ENCODE measurements at places on chromosomes 1 and 21. TPM values are rescaled to one million over a fixed set of nuclear protein-coding genes. Genes with fewer than 3 reads are reported as not detected.
A peak's percentile ranks its signal among the peaks of the same experiment; 100 is the strongest.

DNA sequence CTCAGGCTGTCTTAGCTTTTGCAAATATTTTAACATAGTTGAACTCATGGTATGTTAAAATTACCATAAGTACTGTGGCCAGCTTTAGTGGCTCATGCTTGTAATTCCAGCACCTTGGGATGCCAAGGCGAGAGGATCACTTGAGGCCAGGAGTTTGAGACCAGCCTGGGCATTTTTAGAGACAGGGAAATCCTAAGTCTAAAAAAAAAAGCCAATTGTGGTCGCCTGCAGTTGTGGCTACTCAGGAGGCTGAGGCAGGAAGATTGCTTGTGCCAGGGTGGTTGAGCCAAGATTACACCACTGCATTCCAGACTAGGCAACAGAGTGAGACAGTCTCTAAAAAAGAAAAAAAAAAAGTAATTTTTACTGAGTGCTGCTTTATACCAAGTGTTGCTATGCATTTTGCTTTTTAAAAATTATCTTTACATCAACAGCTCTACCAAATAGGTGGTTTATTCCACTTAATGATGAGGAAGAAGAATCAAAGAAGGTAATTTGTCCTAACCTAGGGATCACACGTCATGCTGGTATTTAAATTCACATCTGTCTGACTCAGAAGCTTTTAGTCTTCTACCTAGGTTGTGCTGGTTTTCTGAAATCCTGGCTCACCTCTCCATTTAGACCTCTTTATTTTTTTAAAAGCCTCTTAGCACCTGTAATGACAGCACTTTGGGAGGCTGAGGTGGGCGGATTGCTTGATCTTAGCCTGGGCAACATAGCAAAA lies 16.8 kb downstream of the PPP1R12B start:
- peak; percentile 63 for ATAC-seq

DNA sequence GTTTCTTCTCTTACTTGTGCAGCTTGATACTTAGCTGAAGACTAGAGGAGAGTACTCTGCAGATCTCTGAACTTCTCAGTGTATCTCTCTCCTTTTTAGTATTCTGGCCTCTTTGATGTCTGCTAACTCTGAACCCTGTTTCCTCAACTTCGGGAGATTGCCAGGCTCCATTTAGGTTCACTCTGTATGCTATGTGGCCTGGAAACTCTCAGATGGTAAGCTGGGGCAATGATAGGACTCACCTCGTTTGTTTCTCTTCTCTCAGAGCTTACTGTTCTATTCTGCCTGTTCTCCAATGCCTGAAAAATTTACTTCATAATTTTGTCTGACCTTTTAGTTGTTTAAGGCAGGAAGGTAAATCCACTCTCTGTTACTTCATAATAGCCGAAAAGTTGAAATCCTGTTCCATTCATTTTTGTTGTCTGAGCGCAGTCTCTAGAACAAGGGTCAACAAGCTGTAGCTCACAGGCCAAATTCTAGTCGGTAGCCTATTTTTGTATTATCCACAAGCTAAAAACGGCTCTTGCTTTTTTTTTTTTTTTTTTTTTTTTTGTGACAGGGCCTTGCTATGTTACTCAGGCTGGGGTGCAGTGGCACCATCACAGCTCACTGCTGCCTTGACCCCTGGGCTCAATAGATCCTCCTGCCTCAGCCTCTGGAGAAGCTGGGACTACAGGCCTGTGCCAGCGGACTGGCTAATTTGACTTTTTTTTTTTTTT lies 33.3 kb downstream of the ZMYM4 start:
- ATAC-seq, result no peak

- ATAC-seq, result no peak
These were observed 159.0 kb upstream of the IGSF21 start for GRCh38 chr1:17948594-17948993.

DNA sequence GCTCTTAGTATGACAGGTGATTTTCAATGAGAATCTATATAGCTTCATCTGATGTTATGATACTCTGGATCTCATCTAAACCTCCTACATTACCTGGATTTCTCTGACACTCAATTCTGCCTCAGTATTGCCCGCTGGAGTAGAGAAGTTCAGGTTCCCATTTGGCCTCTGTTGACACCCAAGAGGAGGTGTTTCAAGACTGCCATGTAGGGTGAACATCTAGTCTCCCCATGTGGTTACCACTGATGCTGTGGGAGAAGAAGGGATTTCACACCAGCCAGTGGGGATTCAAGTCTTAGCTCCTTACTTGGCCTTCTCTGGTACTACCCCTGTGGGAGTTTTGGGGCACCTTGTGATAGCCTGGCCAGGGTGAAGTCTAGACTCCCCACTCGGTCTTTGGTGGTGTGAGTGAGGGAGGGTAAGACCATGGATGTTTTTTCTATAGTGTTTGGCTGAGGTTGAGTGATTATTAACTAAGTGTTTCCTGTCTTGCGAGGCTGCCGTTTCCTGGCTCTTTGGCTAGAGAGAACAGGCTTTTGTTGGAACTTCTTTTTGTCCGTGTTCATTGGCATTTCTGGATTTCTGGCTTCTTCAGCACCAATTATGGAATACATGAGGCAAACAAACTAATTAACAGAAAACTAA lies 90.7 kb downstream of the RHOU start:
- ATAC-seq, result no peak

DNA sequence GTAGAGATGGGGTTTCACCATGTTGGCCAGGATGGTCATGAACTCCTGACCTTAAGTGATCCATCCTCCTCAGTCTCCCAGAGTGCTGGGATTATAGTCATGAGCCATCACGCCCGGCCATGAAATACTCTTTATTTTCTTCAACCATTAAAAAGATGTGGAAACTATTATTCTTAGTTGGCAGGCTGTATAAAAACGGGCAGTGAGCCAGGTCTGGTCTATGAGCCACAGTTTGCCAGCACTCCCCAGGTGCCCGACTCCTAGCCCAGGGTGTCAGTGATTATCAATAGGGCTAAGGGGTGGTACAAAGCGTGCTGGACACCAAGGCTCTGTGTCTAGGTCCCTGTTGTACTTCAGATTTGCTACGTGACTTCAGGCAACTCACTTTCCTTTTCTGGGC lies 3.7 kb upstream of the TMEM61 start:
- ATAC-seq, result no peak

- no peak for ATAC-seq
These were observed 27.7 kb upstream of the RAP1A start for GRCh38 chr1:111591937-111592336.

The SAMD13 gene
- total RNA-seq, result 0.67 TPM

The C1orf185 gene
- total RNA-seq, result not detected

The NTMT2 gene
- total RNA-seq, result not detected

The TNFRSF1B gene
- 34.9 TPM for total RNA-seq

The CXADR gene
- total RNA-seq, result 1.2 TPM

The BMP8B gene
- 2.2 TPM for total RNA-seq

The CYP4A22 gene
- total RNA-seq, result not detected
